D721Med (cell line): ENCODE measurements at places on chromosomes 12 and 14.

- no peak for DNase-seq
Observed at GRCh38 chr12:96033549-96034389, 1.6 kb downstream of the LTA4H start.

- no peak for DNase-seq
Observed at GRCh38 chr12:51883998-51884675, 3.8 kb upstream of the ANKRD33 start.

GRCh38 chr12:99259040-99259934 lies 388.3 kb upstream of the GARIN6 start:
- DNase-seq, result no peak

- no peak for DNase-seq
Observed at GRCh38 chr12:15856097-15856982, 25.8 kb upstream of the STRAP start.

GRCh38 chr12:38508246-38508645 lies 191.7 kb downstream of the ALG10B start:
- DNase-seq, result no peak

DNA sequence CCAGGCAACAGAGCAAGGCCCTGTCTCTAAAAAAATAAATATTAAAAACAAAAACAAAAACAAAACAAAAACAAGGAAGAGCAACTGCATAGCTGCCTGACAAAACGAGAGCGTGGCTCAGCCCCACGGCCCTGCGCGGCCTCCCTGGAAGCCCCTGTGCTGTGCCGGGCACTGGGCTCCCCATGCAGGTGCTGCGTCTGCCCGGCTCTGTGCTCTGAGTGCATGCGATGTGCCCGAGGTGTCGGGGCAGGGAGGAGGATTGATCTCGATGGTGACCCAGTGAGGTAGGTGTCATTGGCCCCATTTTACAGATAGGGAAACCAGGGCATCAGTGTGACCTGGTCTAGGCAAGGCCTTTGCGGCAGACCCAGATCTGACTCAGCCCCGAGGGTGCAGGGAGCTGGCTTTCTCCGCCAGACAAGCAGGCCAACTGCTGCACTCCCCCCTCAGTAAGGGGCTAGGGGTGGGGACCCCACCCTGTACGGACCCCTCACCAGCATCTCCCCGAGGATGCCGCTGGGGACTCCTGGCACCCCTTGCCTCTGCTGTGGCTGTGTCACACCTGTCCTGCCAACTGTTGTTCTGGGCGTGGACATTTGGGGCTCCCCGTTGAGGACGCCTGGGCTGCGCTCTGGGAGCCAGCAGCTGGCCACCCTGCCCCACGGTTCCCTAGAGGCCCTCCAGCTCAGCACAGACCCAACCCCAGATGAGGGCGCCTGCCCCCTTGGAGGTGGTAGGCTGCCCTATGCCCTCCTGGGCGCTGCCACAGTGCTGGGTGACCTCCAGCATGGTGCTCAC lies 15.3 kb downstream of the GPR132 start:
- peak; percentile 7 for DNase-seq

- no peak for DNase-seq
Observed at GRCh38 chr14:100213587-100213955, 25.4 kb upstream of the YY1 start.

DNA sequence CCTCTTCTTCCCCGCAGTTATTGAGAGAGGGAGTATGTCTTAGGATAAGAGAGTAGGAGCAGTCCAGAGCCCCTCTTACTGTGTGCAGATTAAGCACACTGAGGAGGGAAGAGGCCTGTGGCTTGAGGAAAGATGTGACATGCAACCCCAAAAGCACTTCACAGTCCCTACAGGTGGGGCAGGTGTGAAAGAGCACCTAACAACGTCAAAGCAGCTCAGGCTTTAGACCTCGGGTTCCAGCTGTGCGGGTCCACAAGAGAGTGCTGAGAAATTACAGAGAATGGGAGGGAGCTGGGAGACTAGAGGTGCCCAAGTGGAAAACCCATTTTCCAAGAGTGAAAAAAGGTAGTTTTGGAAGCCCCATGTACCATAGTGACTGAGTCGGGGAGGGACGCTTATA lies 127.6 kb downstream of the SLC25A47 start:
- DNase-seq, result no peak

GRCh38 chr14:90674043-90674670 lies 142.1 kb downstream of the TTC7B start:
- no peak for DNase-seq

- DNase-seq, result no peak
Observed at GRCh38 chr12:51662728-51663154, 71.7 kb downstream of the SCN8A start.

- peak; percentile 73 for DNase-seq
Observed at GRCh38 chr14:77862154-77862786, 62.4 kb downstream of the ADCK1 start.

GRCh38 chr12:85369365-85370154 lies 89.5 kb downstream of the ALX1 start:
- DNase-seq, result no peak

DNA sequence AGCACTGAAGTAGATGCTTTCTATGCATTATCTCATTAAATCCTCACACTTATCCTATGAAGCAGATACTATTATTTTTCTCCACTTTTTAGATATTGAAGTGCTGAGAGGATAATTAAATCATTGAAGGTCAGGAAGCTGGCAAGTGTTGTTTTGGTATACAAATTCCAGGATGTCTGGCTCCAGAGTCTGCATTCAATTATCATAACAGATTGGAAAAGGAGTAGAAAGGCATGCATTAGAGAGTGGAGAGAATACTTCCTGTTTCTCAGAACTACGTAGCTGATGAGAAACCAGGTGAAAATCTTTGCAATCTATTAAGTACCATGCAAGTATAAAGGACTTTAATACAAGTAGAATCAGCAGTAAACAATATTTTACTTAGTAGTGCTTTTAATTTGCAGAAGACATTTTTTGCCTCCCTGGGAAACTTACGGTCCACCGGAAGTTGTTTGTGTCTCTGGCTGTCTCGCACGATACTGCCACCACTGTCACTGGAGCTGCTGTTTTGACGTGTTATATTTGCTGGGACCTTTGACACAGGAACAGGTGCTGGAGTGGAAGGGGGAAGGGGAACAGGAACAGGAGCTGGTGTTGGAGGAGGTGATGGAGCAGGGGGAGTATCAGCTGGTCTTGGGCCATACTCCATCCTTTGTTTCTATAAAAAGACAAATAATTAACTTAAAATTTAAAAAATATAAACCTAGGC lies 158.0 kb downstream of the EPS8 start:
- no peak for DNase-seq

- no peak for DNase-seq
Observed at GRCh38 chr12:88313554-88313953, 171.4 kb downstream of the TMTC3 start.

- DNase-seq, result no peak
Observed at GRCh38 chr14:56949828-56950227, 139.5 kb upstream of the OTX2 start.

DNA sequence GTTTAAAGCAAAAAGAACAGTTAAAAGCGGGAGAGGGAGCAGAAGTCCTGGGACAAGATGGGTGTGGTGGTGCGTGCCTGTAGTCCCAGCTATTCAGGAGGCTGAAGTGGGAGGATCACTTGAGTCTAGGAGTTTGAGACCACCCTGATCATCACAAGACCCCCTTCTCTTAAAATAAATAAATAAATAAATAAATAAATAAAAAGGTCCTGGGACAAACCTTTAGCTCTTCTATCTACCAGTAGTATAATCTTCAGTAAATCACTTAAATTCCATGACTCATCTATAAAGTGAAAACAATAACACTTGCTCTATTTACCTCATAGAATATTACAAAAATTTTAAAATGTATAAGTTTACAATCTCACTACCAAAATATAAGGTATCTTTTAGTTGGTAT lies 5.8 kb downstream of the RACGAP1 start:
- DNase-seq, result no peak

DNA sequence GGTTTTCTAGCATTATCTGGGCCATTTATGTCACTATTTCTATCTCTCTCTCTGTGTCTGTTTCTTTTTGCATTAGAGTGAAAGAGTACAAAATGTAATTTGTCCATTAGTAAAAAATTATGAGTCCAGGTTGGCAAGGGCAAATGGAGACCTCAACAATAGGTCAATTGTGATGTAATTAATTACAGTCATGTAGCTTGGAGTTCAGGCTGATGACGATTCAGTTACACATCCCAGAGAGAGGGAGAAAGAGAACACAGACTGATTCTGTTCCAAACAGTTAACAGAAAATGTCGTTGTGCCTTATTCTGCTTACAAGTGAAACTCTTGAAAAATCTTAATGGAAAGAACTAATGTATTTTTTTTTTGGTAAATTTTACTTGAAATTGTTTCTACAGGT lies 83.3 kb downstream of the ATXN7L3B start:
- no peak for DNase-seq

DNA sequence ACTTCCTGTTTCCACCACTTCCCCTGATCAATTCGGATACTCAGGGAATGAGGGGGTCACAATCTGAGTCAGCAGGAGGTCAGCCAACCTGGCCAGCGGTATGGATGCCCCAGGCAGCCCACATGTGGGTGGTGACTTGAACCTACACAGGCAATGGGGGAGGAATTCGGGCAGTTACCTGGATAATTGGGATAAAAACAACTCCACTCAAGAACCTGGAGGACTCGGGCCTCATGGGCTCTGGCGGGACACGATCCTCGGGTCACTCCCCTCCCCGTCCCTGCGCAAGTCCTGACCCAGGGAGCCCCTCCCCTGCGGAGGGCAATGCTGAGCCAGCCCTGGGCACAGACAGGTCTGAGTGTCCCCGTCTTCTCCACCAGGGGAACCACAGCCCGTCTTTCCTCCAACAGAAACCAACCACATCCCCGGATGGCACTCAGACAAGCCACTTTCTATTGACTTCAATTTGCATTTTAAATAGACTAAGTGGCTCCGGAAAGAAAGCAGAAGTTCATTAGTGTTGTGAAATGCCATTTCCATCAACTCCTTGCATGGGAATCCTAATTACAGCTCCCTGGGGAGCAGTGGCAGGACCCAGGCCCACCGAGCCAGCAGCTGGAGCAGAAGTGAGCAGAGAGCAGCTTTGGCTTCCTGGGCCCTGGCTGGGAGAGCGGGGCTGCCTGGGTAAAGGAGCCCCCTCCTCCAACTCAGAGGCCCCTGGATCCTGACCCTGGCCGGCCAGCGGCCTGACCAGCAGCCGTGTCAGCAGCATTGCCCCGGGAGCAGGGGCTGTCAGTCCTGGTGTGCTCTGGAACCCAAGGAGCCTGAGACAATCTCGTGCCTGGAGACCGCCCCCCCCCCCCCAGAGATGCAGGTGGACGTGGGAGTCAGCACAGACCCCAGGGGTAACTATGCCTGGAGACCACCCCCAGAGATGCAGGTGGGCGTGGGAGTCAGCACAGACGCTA lies 374.1 kb downstream of the ADGRD1 start:
- DNase-seq, result no peak

DNA sequence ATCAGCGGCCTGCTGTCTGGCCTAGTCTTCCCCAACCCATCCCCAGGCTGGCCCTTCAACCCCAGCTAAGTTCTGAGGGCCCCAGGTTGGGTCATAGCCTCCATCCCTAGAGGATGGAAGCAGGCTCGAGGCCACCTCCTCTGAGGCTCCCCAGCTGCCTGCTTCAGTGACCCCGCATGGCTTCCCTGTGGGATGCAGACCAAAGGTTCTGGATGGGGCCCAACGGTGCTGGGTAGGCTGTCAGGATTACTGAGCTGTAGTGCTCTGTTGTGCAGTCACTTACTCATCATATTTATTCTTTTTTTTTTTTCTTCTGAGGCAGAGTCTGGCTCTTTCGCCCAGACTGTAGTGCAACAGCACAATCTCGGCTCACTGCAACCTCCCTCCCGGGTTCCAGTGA lies 92.0 kb downstream of the IRF2BPL start:
- no peak for DNase-seq

DNA sequence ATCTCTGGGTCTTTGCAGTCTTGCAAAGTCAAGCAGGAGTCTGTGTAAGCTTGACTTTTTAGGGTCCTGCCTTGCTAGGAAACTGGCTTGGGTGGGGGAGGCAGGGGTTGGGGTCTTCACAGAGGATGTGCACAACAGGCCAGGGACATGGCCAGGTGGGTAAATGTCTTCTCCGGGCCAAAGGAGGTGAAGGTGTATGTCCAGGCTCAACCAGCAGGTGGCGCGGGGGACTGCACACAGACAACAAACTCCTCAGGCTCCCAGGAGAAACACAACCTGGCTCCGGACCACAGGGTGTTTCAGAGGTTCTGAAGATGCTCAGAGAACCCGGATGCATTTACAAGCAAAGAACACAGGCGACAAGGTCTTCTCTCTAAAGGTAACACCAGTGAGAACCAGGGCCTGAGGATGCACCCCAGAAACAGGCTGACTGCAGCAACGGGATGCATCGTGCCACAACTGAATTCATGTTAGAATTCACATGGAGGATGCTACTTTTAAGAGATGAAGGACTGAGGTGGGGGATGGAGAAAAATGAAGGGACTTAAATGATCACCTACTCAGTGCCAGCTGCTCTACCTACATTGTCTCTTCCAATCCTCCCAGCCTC lies 56.0 kb downstream of the PLEKHG3 start:
- peak; percentile 77 for DNase-seq

- no peak for DNase-seq
Observed at GRCh38 chr14:101197595-101198397, 294.3 kb upstream of the RTL1 start.

DNA sequence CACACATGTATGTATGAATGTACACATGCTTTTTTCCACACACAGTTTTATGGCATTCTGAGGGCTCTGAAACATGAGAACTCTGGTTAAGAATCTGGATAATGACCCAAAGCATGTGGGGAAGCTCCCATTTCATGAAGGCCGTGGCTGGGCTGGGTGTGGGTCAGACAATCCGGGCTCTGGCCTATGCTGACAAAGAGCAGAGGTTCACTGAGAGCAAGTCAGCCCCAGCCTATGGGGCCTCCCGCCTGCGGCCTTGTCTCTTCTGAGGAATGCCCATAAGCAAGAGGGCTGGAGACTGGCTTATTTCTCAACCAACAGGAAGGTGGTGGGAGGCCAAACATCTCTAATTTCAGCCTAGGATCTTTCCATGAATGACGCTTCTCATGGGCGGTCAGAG lies 8.5 kb downstream of the MYH6 start:
- DNase-seq, result no peak

DNA sequence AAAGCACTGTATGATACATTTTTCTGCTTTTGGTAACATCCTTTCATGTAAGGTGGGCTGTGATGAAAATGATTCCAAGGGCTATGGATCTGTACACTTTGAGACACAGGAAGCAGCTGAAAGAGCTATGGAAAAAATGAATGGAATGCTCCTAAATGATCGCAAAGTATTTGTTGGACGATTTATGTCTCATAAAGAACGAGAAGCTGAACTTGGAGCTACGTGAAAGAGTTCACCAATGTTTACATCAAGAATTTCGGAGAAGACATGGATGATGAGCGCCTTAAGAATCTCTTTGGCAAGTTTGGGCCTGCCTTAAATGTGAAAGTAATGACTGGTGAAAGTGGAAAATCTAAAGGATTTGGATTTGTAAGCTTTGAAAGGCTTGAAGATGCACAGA lies 22.1 kb upstream of the SRGAP1 start:
- no peak for DNase-seq

GRCh38 chr12:85872497-85873091 lies 1.5 kb upstream of the NTS start:
- no peak for DNase-seq

- DNase-seq, result no peak
Observed at GRCh38 chr12:117714203-117714602, 254.6 kb downstream of the KSR2 start.

GRCh38 chr12:104304261-104305009 lies 896 bp downstream of the EID3 start:
- no peak for DNase-seq

- DNase-seq, result no peak
Observed at GRCh38 chr12:87381742-87382141, 647.5 kb downstream of the C12orf50 start.
